ENCODE measurements at places on chromosomes 3 and 15. TPM values are rescaled to one million over a fixed set of nuclear protein-coding genes. Genes with fewer than 3 reads are reported as not detected.

GRCh38 chr3:26058901-26059321, 269.0 kb downstream of the OXSM start:
- H3K36me3 ChIP-seq: no peaks in the 10 kb centered on the region
- no peaks in the 10 kb centered on the region for H3K4me1 ChIP-seq
- H3K4me3 ChIP-seq: no peak overlapping the region
- H3K27ac ChIP-seq: no peak overlapping the region

DNA sequence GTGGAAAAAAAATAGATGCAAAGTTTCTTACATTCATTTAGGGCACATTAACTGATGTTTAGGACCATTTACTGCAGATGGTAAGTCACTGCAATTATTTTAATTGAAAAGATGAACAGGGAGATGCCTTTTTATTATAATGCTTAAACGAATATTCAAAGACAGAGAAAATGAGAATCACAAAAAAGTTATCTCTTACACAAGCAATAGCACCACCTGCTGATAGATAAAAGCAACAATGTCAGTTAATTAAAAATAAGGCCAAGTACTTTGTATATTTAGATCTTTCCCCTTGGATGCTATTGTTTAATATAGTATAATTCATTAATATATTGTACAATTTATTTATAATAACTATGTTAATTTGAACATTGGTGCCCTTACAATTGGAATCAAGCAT, 55.9 kb downstream of the IFT80 start:
- DNase-seq: no peak
- no peak overlapping the region for H3K27ac ChIP-seq
- H3K4me3 ChIP-seq: no peak overlapping the region
- no peaks in the 10 kb centered on the region for H3K36me3 ChIP-seq
- H3K4me1 ChIP-seq: no peaks in the 10 kb centered on the region

GRCh38 chr15:73755481-73755880, 2.3 kb upstream of the INSYN1 start:
- DNase-seq: no peak
- H3K4me3 ChIP-seq: no peak overlapping the region
- peaks cover 54% of the 10 kb centered on the region for H3K27me3 ChIP-seq
- no peak overlapping the region for H3K27ac ChIP-seq
- no peaks in the 10 kb centered on the region for H3K4me1 ChIP-seq
- H3K36me3 ChIP-seq: no peaks in the 10 kb centered on the region

The TP63 gene
- polyA plus RNA-seq: 0.14 TPM

Measured in CD14-positive monocyte (primary cell).